Breast epithelium (tissue), 4 donors: ENCODE measurements at places on chromosomes 5 and 9.

DNA sequence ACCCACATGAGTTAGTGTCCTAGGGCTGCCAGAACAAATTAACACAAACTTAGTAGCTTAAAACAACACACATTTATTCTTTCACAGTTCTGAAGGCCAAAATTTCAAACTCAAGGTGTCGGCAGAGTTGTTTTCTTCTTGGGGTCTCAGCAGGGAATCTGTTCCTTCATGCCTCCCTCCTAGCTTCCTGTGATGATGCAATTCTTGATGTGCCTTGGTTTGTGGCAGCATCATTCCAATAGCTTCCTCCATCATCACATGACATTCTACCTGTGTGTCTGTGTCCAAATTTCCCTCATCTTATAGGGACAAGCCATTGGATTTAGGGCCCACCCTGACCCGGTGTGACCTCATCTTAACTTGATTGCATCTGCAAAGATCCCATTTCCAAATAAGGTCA, 12.2 kb upstream of the SLC25A48 start:
- DNase-seq: no peak

DNA sequence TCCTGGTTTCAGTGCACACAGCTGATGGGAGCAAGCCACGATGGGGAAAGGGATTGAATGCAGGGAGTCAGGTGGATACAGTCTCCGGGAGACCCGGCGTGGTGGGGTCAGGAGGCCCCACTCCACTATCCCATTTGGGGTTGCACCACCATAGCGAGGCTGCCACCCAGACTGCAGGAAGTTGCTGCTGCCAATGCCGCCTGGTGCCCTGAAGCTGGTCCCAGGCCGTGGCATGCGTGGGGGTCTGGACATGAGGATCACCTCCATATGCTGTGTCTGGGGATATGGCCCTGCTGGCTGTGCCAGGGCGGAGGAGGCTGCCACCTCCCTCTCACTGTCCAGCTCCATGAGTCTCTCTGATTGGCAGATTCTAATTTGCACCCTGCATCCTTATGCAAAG, 45.3 kb downstream of the COL5A1 start:
- no peak for DNase-seq

GRCh38 chr9:16102154-16102553, 549.3 kb downstream of the CCDC171 start:
- no peak for DNase-seq

- DNase-seq: no peak
Measured at GRCh38 chr5:121872856-121873255, 21.2 kb downstream of the FTMT start.

GRCh38 chr5:123518111-123518510, 6.1 kb downstream of the CSNK1G3 start:
- DNase-seq: no peak

DNA sequence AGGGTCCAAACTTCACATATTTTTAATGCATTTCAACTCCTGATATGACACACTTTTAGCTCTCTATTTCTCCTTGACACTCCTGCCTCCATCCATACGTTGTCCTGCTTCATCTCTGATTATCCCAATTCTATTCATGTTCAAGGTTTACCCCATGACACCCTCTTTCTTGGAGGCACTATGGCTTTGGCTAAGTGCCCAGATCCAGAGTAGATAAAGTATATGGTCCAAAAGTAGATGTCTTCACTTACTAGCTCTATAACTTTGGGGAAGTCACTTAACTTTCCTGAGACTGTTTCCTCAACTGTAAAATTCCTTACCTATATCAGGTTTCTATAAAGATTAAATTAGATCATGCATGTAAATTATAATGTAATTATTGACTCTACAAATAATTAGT, 36.1 kb downstream of the SLC22A5 start:
- DNase-seq: no peak

DNA sequence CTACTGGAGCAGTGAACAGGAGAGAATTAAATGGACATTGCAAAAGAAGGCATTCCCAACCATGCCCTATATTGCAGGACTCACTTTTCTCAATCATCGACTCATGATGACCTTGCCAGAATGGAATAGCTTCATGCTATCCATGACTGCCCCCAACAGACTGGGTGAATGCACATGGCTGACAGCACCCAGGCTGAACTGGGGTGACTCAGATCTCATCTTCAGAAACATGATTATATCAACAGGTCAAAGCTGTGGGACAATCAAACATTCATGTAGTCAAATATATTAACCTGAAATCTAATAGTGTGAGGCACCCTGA, 34.7 kb upstream of the MIER3 start:
- DNase-seq: no peak

DNA sequence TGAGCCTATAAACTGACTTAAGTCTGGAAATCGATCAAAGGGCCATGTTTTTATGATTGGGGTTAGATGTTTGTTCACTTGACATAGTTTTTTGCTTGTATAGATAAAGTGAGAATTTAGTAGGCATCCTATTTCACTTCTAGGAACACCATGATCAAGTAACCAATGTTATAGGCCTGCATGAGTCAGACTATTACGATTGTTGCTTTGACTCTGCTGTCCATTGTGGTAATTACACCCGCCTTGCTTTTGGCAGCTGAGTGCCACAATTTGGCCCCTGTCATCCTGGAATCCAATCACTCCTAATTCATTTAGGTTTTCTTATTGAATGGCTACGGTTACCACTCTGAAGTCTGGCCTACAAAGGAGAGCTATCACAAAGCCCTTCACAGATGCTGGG, 67.8 kb upstream of the IL33 start:
- no peak for DNase-seq

DNA sequence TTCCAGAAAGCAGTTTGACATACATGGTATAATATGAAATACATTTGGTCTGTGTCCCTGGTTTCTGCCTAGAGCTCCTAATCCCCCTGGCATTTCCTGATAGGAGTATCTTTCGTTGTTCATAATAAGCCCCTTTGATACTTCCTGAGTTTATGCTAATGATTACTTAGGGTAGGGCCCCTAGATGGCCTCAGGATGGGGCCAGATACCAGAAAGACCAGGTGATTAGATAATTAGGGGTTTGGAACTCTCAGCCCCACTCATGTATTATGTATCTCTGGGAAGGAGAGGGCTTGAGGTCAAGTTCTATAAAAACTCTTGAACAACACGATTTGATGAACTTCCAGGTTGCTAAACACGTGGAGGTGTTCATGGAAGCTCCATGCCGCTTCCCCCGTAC, 163.3 kb upstream of the ZNF608 start:
- DNase-seq: no peak

- DNase-seq: no peak
Measured at GRCh38 chr9:135997090-135998015, 36.2 kb upstream of the UBAC1 start.

DNA sequence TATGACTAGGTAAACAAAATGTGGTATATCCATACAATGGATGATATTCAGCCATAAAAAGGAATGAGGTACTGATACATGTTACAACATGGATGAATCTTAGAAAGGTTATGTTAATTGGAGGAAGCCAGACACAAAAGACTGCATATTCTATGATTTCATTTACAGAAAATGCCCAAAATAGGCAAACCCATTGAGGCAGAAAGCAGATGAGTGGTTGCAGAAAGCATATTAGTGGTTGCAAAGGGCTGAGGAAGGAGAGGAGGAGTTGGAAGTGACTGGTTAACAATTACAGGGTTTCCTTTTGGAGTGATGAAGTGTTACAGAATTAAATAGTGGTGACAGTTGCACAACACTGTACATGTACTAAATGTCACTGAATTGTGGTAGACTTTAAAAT, 17.7 kb downstream of the PLGRKT start:
- no peak for DNase-seq

DNA sequence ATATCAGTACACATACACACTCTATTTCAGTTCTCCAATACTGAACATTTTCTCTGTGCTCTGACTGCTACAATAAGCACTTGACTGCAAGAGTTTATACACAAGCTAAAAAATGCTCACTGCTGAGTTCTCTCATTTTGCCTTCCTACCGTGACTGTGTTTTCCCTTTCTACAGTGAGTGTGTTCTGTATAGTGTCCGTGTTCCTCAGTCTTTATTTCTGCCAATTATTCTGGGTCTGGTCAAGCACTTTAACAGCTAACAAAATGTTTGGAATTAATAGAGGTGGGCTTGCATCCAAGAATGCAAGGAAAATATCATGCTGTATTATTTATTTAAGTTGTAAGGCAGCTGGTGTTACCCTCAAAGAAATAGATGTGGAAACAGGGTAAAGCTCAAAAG, 217.0 kb upstream of the NREP start:
- DNase-seq: no peak

DNA sequence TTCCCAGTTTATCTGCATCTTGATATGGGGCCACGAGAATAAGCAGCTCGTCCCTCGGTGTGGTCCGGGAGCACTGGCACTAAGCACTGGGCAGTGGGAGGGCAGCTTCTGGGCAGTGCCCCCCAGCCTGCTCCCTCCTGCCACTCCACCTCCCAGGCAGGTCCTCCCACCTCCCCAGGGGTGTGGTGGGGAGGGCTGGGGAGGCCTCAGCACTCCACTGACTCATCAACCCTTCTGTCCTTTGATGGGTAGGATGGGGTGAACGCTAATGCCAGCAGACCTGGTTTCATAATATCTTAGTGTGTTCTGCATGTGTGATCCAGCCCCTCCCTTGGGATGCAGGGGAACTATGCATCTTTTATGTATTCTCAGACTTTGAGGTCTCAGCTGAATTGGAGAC, 62.2 kb upstream of the GNE start:
- no peak for DNase-seq

- DNase-seq: no peak
Measured at GRCh38 chr9:38527503-38527902, 92.9 kb downstream of the ANKRD18A start.

- no peak for DNase-seq
Measured at GRCh38 chr5:52673495-52673894, 114.2 kb upstream of the ITGA1 start.

DNA sequence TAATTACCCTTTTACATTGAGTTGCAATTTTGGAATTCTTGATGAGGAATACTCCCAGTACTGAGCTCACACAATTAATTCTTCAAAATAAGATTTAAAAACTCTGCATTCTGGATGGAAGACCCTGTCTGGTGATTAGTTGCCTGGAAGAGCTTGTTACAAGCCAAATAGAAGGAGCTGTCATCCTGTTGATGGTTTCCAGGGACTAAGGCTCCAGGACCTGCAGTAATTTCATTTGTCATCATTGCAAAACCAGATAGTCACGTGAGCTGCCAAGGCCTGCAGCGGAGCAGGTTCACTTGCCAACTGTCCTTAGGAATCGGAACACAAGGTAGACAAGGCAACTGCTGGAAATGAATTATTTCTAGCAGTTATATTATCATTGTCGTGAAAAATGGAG, 597.7 kb downstream of the CCDC171 start:
- DNase-seq: no peak

DNA sequence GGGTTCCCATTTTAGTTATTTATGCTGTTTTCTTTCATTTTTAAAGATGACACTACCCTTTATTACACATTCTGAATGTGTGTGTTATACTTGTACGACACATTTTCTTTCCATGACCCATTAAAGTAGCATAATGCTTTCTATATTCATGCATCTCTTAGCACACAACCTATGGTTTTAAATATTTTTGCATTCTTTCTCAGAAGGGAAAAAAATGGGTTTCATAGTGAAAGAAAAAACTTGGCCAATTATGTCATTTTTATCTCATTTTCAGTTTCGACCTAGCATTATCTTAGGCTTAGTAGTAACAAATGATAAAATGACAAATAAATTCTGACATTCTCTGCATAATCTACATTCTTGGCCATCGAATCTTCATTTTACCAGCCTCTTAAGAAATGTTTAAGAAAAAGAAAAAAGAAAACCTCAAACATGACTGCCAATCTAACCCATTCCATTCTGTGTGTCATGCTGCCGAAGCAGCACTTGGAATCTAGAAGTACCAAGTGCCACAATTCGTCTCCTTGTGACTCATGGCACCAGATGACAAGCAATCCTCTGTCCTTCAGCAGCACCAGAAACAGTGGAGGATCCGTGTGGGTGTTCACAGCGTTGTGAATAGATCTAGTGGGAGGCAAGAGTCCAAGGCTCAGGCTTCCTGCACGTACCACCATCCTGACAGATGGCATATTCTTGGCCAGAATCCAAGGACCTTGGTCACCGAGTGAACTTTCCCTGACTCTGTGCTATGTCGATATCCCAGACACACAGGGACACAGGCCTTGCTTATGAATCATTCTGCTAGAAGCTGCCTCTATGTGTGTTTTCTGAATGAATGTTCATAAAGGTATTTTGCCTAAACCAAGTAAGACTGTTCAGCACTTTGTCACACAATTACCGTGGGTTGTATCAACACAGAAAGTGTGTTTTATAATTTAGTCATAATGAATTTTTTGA, 502.7 kb downstream of the NR2F1-AS1 start:
- DNase-seq: no peak

DNA sequence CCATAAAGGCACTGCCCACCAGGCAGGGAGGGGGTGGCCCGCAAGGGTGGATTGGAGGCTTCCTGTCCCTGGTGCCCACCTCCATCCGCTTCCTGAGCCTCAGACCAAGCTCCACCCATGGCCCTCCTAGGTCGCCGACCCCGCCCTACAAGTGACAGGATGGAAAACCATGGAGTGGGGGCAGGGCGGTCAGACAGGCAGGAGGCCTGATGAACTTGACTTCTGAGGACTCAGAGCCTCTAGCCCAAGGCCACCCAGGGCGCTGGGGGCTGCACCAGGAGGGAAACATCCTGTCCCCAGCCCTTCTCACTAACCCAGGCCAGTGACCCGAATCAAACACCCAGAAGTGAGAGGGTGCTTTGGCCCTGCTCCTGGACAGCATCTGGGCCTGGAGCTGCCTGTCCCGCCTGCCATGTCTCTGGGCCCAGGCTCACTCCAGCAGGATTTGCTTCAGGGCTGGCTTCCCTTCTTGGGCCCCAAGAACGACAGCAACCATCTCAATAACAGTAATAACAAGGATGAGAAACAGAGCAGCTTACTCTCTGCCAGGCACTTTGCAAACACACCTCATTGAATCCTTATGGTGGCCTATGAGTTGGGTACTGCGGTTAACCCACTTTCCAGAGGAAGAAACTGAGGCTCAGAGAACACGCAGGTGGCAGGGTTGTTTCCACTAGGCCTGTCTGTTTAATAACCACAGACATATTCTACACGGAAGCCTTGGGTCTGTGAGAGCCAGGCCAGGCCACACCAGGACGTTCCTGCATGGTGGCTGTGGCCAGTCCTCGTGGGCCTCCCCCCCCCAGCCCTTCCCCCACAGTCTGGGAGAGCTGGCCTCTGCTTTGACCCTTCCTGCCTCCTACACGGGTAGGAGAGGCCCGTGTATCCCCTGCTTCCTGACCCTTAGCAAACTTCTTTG, 4.4 kb upstream of the ST6GALNAC6 start:
- DNase-seq: no peak
